NCI-H1417 treated with DMSO at 0.1 percent for 48 hours (cell line): ENCODE measurements at places on chromosomes 12 and 14.

DNA sequence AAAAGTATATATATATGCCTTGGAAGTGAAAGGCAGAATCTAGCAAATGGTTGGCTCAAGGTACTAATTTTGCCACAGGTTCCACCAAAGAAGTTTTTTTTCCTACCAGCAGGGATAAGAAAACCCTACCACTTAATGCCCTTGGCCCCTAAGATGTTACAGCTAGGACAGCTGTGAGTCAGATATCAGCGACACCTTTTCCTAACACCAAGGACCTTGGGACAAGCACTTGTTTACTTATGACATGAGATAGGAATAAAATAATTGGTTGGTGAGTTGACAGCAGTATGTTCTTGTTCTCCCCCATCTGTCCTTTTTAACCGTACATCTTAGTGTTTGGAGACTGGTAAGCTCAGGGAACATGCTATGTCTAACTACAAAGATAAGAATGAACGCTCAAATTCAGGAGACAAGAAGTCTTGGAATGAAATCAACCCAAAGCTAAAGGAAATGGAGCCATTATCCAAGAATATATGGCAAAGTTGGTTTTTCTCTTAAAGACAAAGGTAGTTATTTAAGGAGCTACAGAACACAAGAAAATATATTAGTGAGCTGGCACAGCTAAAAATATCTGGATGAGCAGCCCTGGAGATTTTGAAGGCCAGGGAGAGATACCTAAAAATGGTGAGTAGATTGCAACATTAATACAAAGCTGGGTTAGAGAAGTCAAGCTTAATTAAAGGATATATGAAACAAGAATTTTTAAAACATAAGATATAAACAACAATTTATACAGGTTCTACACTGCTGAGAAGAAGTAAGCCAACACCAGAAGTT is 126.8 kb downstream of the TMTC1 start:
- DNase-seq, result no peak

GRCh38 chr14:75277815-75278421 is 710 bp upstream of the FOS start:
- no peak for DNase-seq

- no peak for DNase-seq
These were observed 86.1 kb upstream of the DYNC1H1 start for GRCh38 chr14:101878211-101878821.

DNA sequence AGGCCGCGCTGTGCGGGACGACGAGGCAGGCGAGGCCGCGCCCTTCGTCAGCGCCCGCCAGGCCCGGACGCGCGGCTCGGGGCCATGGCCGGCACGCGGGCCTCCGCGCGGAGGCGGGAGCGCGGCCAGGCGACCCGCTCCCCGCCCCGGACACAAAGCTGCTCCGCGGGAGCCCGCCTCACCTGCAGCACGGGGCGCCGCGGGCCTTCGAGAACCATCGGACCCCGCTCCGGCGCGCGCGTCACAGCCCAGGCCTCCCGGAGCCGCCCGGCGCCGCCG is 342 bp downstream of the DICER1 start:
- no peak for DNase-seq

DNA sequence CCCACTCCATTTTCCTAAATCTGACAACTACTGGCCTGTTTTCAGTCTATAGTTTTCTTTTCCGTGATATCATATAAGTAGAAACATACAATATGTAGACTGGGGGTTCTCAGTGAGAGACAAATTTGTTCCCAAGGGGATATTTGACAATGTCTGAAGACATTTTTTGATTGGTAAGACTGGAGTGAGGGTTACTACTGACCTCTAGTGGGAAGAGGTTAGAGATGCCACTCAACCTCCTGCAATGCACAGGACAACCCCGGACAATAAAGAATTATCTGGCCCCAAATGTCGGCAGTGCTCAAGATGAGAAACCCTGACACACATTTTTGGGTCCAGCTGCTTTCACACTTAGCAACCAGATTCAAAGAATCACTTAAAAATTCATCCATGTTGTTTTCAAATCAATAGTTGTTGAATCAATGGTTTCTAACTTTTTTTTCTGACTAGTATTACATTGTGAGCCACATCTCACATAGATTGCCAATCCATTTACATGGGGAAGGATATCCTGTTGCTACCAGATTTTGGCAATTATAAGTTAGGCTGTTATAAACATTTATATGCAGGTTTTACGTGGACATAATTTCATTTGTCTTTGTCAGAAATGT is 307.1 kb downstream of the RPL10L start:
- peak; percentile 8 for DNase-seq

DNA sequence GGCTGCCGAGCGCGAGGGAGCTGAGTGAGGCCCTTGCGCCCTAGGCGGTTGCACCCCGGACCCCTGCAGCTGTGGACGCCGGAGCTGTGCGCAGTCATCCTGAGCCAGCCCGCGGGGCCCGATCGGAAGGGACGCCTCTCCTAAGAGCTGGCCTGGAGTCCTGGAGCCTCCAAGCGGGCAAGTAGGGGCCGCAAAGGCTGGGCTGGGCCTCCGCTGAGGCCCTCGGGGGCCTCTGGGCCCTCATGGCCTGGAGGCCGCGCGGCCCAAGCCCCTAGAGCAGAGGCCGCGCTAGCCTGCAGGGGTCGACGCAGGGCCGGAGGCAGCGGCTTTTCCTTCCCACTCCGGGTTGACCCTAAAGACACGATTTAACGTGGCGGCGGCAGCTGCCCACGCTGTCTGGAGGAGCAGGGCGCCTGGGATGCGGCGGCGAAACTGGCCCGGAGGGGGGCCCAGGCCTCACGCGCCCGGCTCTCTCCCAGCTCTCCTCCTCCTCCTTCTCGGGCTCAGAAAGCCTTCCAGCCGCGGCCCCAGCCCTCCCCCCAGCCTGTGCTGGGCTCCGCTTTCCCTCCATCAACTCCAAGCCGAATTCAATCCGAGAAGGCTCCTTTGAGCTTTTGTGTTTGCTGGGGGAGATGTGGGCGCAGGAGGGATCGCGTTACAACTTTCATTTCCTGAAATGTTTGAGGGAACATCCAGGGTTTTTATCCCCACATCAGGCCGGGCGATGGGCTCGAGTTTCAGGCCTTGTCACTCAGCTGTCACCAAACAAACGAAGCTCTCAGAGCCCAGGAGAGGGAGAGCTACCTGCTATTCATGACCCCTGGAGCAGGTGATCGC is 11.6 kb downstream of the SIX1 start:
- DNase-seq, result no peak

GRCh38 chr14:61188196-61188595 is 92.9 kb downstream of the TMEM30B start:
- no peak for DNase-seq

DNA sequence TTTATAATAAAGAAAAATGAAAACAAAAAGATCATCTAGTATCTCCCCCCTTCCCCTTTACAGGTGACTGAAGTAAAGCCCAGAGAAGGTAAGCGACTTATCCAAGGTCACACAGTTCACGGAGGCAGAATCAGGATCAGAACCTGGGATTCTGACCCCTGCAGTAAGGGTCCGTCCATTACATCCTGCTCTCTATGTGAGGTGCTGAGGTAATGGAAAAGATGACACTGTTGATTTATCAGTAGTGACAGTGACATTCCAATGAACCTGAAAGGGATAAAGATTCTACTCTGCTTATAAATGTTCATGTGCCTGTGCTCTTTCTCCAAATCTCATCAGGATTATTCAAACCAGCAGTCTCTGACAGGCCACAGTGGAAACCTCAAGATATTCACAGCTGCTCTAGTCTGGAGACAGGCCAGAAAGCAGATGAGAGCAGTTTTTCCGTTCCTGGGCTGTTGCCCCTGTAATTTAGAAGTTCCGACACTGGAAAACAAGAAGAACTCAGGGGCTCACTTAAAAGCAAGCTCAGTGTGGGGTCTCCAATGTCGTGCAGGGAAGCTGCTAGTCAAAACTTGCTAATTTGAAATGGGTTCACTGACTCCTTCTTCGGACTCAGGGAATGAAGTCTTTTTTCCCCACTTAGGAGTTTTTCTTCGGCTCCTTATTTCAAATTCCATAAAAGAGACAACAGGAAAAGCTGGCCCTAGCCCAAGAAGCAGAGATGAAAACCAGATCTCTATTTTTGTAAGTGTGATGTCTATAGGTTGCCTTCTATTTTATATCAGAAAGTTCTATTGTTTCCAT is 131.8 kb upstream of the EEA1 start:
- no peak for DNase-seq

GRCh38 chr14:52824462-52824861 is 33.1 kb upstream of the GNPNAT1 start:
- DNase-seq, result no peak

DNA sequence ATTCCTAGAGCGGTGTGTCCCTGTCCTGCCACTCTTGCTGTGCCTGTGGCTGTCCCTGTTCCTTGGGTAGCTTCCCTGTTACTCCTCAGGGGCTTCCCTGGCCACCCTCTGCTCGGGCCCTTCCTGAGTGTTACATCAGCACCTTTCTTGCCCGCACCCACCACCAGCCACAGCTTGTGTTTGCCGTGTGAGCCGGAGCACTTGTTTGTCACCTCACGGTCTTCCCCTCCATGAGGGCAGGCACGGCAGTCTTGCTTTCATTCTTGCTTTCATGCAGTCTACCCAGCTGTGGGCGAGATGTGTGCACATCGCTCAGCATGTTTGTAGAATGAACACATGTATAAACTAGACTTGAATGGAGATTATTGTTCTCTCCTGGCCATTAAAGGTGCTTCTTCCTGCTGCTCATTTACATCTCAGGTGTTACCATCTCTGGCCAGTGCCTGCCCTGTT is 42.0 kb downstream of the TRAF3 start:
- no peak for DNase-seq

- no peak for DNase-seq
These were observed 177.0 kb downstream of the ALX1 start for GRCh38 chr12:85457016-85457415.

GRCh38 chr12:117127933-117128823 is 29.0 kb upstream of the TESC start:
- no peak for DNase-seq

- no peak for DNase-seq
These were observed 14.9 kb downstream of the LHX5 start for GRCh38 chr12:113456761-113457160.

DNA sequence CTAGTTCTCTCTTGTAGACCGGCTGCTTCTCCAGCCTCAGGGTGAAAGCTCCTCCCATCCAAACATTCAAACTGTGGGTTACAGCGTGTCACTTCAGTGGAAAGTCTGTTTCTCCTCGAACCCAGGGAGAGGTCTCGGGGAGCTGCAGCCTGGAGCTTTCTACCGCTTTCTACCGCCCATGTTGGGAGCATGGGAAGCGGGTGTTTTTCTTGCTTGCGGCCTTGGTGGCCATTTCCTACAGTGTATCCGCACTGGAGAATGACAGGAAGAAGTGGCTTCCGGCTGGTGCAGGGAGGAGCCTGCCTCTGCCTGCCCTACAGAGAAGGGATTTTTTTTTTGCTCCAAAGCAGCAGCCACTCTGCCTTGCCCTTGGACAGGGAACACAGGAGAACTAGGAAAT is 21.2 kb downstream of the ZFP36L1 start:
- DNase-seq, result no peak

DNA sequence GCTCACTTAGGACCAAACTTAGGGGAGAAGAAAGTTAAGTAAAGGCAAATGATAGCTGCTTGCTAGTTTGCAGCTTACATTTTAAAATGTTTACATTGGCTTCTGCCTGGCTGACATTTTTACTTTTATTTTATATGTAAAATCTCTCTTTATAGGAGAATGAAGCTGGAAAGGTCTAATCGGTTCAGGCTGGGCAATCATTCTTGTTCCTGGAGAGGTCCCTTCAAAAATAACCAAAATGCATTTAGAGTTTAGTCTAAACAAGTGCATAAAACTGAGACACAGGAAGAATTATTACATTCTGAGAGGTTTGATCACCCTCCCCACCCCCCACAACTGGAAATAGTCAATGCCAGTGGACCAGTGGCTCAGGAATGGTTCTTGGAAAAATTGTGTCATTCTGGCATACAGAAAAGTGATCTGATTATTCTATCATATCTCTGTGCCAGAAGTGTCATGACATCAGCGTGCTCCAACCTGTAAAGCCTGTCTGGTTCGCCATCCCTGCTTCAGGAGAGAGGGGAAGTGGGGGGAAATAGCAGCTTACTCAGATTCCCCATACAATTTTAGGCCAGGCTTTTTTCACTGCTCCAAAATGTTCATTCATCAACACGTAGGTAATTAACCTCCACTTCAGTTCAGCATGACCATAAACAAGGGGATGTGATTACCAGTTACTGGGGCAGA is 4.2 kb downstream of the PRICKLE1 start:
- no peak for DNase-seq

- DNase-seq, result no peak
These were observed 290.6 kb upstream of the OR4E1 start for GRCh38 chr14:21964180-21964579.

DNA sequence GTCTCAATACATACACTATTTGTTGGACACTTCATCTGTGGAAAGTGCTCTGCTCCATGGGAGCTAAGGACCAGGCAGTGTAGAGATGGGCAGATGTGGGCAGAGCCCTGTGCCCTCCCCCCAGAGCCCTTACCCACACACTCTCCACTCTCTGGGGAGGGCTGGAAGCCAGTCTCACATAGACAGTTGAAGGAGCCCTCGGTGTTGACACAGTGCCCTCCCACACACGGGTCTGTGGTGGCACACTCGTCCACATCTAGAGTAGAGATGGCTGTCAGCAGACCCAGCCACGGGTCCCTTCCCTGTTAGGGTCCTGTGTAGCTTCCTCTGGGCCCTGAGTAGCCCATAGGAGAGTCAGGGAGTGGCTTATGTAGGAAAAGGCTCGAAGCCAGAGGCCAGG is 14.3 kb downstream of the ISCA2 start:
- DNase-seq, result no peak

DNA sequence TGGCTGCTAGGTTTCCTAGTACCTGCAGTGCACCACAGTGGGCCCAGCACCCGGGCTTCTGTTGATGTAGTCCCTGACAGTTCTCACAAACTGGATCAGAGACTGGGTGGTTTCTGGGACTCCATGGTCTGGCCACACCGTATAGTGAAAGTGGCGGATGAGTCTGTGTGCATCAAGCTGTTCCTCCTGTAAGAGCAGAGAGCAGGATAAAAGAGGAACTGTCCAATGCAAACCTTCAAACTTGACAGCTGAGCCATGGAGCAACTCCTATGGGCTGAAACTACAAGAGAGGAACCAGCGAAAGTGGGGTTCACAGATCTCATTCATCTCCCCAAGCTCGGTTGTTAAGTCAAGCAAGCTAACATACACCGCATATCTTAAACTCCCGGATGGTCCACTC is 102.8 kb downstream of the PTPRB start:
- no peak for DNase-seq

- no peak for DNase-seq
These were observed 50.2 kb downstream of the TRAFD1 start for GRCh38 chr12:112175361-112176155.

GRCh38 chr12:69243099-69244084 is 4.0 kb downstream of the CPSF6 start:
- no peak for DNase-seq

DNA sequence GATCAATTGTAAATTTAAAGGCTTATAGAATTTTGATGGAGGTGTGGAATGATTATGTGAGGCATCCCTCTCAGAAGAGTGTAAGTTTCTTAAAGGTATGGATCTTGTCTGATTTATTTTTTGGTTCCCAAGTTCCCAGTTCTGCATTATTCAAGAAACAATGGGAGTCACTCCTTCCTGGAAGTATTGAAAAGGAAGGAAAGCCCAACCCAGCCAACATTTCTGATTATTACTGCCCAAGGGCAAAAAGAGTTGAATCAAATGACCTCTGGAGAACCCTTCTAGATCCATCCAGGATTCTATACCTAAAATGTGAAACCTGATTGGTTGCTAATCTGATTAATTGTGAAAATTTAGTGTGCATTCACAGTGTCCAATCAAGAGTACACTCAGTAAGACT is 166.2 kb downstream of the ANO2 start:
- no peak for DNase-seq

GRCh38 chr12:126347421-126347820 is 1282.2 kb downstream of the AACS start:
- no peak for DNase-seq
